ENCODE measurements at places on chromosomes 12 and 14.

DNA sequence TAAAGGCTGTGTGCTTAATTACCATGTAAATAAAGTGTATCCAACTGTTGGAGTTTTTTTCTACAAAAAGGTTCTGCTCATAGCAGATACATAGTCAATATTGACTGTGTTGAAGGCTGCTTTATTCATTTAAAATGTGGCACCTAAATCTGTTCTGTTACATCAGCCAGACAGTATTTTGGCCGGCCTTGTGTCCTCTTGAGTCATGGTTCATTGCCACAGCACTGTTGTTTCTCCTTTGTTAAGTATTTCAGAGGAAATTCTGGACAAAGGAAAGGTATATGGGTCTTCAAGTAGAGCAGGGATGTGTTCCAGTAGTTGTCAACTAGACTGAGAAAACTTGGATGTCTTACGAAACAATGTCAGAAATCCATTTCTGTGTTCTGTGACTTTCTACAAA, 95.5 kb downstream of the SLC38A6 start:
- DNase-seq, result no peak

- no peak for DNase-seq
Measured at GRCh38 chr12:116320791-116321217, 43.3 kb upstream of the MED13L start.

GRCh38 chr12:68958322-68958721, 25.4 kb upstream of the CPM start:
- DNase-seq, result no peak

DNA sequence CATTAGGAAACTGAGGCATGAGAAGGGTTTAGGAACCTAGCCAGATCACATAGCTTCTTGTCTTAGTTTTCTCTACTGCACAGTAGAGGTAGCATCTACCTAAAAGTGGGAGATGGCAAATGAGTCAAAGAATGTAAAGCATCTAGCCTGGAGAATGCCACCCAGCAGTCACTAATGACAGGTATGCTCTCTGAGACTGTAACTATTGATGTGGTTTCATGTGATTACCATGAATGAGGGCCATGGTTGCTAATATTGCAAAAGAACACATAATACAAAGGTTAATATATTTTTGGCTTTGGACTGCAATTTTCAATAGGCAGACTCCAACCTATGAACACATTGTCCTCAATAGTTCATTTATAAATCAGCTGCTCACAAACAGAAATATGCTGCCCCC, 389.9 kb downstream of the GRIN2B start:
- no peak for DNase-seq

DNA sequence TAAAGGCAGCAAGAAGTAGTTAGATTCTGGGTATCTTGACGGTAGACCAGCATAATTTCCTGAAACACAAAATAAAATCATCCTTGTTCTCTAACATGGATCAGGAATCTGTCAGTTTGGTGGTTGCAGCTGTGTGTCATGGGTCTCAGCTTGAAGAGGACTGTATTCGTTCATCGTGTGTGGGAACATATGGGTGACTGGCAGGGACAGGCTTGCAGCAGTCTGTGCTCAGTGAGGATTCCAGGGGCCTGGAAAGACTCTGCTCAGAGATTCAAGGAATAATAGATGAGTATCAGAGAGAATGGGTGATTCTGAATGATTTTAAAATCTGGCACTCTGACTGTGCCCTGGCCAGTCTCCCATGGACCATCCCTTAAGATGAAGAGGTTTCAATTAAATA, 421.6 kb downstream of the APAF1 start:
- DNase-seq, result no peak

DNA sequence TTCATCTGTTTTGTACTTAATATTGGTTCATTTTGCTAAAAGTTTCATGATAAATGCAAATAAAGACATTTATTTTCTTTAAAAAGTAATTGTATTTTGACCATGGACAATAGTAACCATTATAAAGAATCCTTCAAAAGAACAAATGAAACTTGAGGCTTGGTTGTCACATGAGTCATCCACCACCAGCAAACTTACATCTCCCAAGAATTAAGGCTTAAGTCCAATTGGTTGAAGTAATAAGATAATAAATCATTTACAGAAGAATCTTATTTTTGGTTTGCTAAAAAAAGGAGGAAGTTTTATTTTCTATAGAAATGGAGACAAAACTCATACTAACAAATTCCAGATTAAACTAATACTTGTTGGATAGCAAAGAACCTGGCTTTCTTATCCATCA, 84.8 kb upstream of the KITLG start:
- DNase-seq, result no peak

DNA sequence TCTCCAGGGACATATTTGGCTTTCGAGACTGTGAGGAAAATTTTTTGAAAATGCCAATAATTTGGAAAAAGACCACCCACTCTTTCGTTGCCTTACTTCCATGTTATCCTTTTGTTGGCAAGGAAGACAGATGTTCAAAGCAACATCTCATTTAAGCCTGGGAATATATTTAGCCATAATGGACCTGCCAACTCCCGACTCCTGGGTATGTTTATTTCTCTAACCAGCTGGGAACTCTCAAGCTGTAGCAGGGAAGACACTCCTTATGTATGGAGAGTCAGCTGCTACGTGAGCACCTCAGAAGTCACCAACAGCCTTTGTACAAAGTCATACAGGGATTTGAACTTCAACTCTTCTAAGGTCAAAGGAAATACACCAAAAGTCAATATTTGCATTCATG, 96.5 kb upstream of the DAAM1 start:
- no peak for DNase-seq

DNA sequence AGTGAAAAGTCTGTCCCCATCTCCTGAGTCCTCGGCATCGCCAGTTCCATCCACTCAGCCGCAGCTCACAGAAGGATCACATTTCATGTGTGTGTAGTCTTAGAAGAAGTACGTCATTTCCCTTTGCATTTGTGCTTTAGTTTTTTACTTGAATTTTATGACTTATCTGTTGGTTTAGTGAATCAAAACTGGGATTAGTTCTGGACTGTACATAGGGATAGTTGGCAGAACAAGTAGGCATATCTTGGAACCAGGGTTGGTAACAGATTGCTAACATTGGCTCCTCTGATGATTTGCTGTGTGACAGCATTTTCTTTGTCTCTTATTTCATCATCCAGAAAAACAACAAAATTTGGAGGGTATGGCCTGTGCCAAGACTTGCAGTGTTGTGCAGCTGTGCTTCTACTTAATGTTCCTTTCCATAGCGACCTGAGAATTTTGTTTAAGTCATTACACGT, 69.6 kb upstream of the AEBP2 start:
- no peak for DNase-seq

DNA sequence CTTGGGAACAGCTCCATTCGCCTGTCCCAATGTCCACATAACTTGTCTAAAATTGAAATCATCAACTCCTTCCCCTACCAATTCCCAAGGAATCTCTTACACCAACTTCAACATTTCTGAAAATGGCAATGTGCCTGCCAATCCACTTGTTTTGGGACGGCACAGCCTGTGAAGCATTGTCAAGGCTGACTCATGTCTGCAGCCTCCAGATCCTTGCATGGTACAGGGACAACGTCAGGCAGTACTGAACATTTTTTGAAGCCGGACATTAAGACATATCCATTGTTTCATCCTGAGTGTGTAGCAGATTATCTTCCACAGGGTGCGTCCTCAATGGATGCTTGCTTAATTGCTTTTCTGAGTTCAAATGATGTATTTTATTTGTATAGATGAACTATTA, 794.1 kb downstream of the BCL11B start:
- no peak for DNase-seq

GRCh38 chr12:52799505-52800211, 3.7 kb upstream of the KRT3 start:
- no peak for DNase-seq

GRCh38 chr14:32258336-32258993, 55.4 kb upstream of the RNU6-8 start:
- no peak for DNase-seq

- DNase-seq, result no peak
Measured at GRCh38 chr14:103547455-103547940, 15.0 kb downstream of the BAG5 start.

- no peak for DNase-seq
Measured at GRCh38 chr12:53160000-53160399, 20.5 kb upstream of the ZNF740 start.

DNA sequence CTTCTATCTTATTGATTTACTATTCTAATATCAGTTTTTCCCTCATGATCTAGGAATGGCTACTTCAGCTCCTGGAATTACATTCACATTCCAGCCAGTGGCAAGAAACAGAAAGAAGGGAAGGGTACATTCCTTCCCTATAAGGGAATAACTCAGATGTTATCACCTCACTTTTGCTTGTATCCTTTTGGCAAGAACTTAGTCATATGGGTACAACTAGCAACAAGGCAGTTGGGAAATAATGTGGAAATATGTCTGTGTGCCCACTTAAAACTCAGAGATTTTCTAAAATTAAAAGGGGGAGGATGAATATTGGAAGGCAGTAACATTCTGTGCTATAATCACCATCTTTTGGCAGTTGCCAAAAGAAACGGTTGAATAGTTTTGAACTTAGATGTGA, 85.6 kb downstream of the MSRB3 start:
- DNase-seq, result no peak

DNA sequence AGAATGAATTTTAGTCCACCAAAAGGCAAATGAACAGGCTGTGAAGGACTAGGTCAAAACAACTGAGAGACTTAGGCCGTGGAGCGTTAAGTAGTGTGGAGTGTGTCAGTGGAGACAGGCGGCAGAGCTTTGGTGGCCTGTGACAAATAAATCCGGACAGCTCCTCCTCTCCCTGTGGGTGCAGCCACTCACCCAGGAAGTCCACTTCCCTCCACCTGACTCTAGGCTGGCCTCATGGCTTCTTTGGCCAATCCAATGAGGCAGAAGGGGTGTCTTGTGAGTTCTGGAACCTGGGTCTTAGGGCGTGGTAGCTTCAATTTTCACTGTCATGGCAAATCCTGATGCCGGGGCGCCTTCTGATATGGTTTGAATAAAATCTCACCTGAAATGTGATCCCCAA, 180.9 kb upstream of the C14orf180 start:
- no peak for DNase-seq

DNA sequence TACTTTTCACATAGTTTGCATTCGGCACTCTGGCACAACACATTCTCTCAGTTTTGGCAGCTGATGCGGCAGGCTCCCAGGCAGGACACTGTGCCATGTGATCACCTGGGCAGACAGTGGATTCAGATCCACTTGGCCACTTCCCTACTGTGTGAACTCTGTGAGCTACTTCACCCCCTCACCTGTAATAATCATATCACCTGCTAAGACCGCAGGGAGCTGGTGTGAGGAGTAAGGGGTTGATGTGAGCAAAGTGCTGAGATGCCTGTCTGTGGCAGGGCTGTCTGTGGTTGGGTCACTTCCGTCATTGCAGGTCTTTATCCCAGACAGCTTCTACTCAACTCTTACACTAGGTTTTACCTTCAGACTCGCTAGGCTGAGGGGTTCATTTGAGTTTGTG, 50.4 kb upstream of the AMN start:
- DNase-seq, result no peak

DNA sequence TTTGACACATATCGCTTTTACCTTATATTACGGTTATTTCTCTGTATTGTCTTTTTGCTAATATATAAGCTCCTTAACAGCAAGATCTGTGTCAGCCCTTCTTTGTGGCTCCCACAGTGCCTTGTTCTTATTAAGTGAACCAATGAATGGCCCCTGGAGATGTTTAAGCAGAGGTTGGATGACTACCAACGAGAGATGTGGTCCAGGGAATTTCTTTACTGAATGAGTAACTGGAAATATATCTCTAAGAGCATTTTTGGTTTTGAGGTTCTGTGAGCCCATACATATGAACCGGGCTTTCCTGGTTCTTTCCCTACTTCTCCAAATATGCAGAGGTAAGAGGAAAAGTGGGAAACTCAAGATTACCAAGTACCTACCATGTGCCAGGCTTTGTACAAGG, 23.5 kb downstream of the CALCOCO1 start:
- DNase-seq, result no peak

DNA sequence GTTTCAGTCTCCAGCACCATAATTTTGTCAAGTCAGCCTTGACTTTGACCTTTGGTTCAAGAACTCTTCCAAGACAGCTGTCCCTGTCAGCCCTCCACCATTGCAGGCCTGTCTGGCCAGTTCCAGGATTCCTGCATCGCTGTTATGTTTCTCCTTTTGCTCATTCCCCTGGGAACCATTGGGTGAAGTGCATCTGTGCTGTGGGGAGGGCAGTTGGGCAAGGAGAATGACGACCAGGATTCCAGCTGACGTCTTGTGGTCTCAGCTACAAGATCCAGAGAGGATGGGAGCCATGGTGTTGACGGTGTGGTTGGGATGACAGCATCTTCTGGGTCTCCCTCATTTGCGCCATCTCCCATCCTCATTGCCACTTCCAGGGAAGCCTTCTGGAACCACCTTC, 45.9 kb upstream of the SLC24A4 start:
- DNase-seq, result no peak

- no peak for DNase-seq
Measured at GRCh38 chr12:78430551-78430950, 434.0 kb upstream of the SYT1 start.

- DNase-seq, result no peak
Measured at GRCh38 chr14:69335371-69335771, 62.7 kb downstream of the ERH start.

GRCh38 chr12:124160097-124160756, 134.7 kb upstream of the RFLNA start:
- no peak for DNase-seq

GRCh38 chr14:70788898-70789297, 20.4 kb downstream of the MAP3K9 start:
- DNase-seq, result no peak

GRCh38 chr12:109609342-109609741, 35.7 kb downstream of the MVK start:
- DNase-seq, result no peak

- no peak for DNase-seq
Measured at GRCh38 chr14:72332871-72333270, 400.6 kb downstream of the RGS6 start.

DNA sequence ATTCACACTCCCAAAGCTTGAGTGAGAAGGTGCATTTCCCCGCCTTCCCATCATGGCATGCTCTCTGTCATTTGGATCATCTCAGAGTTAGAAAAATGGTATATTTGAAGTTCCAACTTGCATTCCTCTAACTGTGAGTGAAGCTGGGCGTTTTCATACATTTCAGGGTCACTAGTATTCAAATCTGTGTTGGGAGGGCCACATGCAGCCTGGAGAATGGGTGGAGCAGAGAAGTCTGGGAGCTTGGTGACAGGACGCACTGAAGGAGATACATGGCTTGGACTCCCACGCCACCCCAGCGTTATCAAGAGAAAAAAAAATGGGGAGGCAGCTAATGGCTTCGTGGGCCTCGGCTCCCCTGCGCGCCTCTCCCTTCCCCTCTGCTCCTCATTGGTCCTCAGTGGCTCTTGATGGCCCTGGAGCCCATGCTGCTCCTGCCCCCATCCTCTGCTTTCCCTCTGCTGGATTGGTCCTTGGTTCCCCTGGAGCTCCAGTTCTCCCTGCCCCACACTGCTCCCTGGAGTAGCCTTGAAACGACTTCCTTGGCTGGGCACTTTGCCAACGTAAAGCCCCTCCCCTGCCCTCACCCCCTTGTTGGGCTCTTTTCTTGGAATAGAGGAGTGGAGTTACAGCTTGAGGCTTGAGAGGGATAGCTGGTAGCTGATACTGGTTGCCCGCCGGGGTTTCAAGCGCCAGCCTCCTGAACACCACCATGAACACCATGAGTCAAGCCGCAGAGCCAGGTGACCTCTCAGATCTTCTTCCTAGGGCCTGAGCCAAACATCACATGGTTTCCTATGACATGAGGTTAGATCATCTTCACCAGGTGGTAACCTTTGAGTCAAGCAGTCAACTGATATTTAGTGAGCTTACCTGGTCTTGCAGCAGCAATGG, 139.6 kb downstream of the PRKCH start:
- DNase-seq, result no peak

- no peak for DNase-seq
Measured at GRCh38 chr14:97029800-97030199, 232.6 kb downstream of the VRK1 start.

- DNase-seq, result no peak
Measured at GRCh38 chr14:77230914-77231313, 40.1 kb downstream of the NGB start.

All from anterior cingulate cortex (tissue), 58 donors.